ENCODE measurements at places on chromosomes 1 and 21.

DNA sequence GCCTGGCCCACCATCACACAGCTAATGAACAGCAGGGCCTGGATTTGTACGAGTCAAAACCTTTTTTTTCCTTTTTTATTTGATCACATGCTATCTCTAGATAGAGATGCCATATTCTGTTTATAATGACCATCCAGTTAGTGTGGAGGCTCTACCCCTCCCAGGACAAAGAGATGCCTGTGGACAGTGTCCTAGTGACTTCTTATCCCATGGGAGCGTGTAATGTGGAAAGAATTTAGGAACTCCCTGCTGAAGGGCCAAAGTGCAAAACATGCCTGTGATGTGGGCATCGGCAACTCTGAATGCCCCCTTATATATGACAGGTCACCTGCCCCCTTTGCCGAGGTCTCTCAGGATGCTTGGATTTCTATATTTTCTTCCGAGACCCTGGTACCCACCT, 292.2 kb downstream of the RRAGC start:
- DNase-seq: no peak

DNA sequence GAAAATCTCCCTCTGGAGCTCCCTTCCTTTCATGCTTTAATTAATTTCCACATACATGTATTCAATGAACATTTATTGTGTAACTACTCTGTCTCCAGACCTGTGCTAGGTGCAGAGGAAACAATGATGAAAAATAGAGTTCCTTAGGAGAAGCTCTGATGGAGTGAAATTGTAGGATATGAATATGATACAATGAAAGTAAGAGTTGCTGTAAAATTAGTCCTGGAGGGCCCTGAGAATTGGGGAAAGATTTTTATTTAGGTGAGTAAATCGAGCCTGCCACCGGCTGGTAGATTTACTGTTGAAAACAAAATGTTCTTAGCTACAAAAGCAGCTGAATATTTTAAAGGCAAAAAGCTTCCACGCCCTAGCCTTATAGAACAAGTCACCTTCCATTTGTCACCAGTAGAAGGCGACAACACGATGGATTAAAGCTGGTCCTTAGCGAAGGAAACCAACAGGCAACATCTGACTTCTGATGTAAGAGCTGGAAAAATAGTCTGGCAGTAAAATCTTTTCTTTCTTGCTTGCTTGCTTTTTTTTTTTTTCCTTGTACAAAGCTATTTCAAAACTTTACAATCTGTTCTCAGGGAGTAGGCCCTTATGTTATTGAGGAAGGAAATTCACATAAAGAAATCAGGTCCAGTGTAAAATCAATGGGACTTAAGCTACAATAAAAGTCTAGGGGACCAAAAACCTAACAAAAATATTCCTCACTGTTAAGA, 82.0 kb upstream of the ROR1 start:
- peak; percentile 50 for DNase-seq

GRCh38 chr1:46948629-46949416, 7.5 kb upstream of the CYP4A11 start:
- no peak for DNase-seq

GRCh38 chr1:229819091-229819490, 193.0 kb downstream of the URB2 start:
- DNase-seq: no peak

DNA sequence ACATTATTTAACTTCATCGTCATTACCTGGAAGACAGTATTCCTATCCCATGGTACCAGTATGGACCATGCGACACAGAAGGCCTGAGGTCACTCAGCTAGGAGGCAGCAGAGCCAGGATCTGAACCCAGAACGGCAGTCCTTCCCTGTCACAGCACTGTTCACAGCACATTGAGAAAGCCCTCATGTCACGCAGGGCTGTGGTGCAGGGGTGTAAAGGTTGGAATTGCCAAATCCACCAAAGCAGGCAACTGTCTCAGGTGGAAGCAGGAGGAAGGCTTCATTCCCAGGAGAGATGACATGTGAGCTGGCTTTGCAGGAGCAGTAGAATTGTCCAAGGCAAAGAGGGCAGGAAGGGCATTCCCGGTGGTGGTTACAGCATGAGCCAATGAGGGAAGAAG, 9.9 kb upstream of the TTC22 start:
- no peak for DNase-seq

DNA sequence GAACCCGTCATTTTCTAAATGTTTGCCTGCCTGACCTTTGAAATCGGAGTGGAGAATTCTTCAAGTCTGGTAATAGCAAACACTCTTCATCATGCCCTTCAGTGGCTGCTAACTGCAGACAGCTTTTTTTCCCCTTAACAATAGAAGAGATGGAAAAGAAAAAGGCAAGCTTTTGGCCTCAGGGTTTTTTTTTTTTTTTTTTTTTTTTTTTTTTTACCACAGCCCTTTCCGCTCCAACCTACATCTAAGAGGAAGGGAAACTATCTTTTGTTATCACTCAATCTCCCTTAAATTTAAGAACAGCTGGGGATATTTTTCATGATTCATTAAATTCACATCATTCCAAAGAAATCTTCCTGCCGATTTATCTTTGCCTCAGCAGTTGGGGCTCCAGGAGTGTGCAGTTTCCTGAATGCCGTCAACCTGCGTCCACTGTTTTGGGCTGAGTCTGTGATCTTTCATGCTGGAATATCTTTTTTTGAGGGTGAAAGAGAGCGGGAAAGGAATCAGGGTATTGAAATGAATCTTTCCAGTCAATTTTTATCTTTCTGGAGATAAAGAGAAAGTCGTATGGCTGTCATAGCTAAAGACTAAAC, 144.5 kb upstream of the SMYD2 start:
- no peak for DNase-seq

DNA sequence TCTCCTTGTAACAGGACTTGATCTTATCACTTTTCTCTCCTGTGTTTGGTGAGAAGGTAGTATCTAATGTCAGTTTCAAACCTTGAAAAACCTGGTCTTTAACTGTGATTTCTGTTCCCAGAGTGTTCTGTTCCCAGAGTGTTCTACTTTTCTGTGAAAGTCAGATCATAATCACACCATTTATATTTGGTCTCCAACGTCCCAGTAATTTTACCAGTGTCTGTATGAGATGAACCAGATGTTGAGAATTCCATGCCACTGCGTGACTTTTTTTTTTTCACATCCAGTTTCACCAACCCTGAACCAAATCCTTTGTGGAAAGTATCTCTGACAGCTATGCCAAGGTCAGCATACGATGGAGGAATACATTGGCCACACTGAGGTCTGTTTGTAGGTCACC, 365.2 kb downstream of the USP25 start:
- DNase-seq: no peak

DNA sequence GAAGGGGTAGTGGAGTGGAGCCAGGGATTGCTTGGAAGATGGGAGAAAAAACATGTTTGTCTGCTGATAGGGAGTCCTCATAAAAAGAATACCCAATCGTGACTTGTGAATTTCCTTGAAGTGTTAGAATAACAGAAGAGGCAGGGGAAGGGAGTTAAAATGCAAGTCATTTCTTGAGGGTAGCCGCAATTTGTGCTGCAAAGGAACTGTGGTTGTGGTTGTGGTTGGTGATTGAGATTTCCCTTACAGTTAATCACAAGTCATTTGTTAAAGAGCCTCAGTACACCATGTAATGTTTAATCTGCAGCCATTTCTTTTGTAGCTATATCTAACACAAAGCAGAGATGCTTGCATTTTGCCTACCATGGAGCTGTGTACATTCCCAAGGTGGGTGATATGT, 38.5 kb upstream of the EGLN1 start:
- DNase-seq: peak; percentile 90

DNA sequence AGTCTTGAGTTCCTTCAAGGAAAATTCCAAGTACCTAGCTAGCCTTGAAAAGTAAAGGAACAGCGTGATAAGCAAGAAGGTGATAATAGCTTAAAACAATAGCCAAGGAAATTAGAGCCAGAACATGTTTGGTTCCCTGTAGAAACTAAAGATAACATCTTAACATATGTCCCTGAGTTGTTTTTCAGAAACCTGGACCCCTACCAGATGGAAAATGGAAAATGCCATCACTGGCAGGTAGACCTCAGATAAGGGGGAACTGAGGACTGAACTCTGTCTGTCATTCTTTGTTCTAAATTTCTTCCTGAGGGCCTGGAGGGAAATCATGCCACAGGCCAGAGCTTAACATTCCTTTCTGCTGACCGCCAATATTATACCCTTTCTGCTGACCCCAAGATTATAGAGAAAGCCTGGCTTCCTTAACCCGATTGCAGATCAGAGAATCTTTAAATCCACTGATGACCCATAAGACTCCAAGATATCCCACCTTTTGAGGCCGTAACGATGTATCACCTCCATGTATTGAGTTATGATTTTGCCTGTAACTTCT, 23.4 kb downstream of the CNIH3 start:
- DNase-seq: no peak

- no peak for DNase-seq
Measured at GRCh38 chr1:24426744-24427544, 11.3 kb downstream of the NIPAL3 start.

DNA sequence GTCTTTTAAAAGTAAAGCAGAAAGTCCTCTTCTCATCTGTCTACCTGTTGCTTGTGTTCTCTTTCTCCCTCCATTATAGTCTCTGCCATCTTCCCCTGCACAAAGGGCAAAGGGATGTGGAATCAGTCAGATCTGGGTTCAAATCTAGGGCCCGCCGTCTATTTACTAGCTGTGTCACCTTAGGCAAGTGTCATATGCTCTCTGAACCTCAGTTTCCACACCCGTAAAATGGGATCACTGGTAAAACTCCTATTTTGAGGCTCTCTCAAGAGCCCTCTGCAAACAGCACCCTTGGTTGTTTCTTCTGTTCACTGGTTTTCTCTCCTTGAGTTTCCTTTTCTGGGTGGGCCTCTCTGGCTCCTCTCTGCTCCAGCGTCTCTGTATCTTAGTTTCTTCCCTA, 2.6 kb upstream of the PTPRU start:
- no peak for DNase-seq

GRCh38 chr1:15299179-15299578, 52.2 kb downstream of the FHAD1 start:
- no peak for DNase-seq
